ENCODE measurements at places on chromosomes 7 and 10.

GRCh38 chr7:151339651-151340382 lies 1.8 kb upstream of the NUB1 start:
- no peak for DNase-seq

GRCh38 chr10:95646160-95646559 lies 10.4 kb downstream of the ALDH18A1 start:
- DNase-seq: no peak

DNA sequence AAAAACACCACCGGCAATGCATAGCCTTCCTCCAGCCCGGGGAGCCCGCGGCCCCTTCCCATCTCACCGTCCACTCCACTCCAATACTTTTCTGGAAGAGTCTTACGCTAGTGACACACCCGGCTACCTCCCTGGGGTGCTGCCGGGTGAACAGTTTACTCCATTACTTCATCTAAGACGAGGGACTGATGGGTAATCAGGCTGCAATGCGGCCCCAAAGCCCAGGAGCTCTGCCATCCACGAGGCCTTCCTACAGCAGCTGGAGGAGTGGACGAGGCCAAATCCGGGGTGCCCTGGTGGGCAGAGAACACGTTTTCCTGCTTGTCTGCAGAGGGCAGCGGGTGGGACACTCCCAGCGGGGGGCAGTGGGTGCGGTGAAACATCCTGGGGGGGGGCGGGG lies 356.2 kb upstream of the SHH start:
- no peak for DNase-seq

- DNase-seq: peak; percentile 15
Measured at GRCh38 chr10:21724687-21725367, 190.8 kb downstream of the MLLT10 start.

DNA sequence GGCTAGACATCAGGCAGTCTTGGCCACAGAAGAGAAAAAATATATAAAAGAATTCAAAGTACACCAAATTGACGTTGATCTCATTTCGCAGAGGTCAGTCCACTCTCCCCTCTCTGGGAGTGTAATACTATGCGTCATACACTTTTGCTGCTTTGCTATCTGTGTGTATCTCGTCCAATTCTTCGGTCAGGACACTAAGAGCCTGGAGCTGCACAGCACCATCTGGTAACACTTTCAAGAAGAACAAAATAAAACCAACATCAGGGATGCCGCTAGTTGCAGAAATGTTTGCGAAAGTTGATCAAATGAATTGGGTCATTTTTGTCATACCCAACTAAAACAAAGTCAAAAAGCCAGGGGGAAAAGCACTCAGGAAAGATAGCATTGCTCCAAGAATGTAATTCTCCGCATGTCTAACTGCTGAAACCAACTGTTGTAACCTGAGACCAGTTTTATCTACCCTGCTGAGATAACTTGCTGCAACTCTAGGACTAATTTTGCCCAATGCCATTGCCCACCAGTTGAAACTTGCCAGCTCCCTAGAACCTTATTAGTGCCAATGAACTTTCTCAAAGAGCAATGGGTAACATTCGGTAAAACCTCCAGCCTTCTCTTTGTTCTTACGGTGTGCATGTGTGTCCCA lies 23.0 kb downstream of the TMEM176A start:
- DNase-seq: no peak

- no peak for DNase-seq
Measured at GRCh38 chr10:101484175-101484745, 103.8 kb downstream of the POLL start.

DNA sequence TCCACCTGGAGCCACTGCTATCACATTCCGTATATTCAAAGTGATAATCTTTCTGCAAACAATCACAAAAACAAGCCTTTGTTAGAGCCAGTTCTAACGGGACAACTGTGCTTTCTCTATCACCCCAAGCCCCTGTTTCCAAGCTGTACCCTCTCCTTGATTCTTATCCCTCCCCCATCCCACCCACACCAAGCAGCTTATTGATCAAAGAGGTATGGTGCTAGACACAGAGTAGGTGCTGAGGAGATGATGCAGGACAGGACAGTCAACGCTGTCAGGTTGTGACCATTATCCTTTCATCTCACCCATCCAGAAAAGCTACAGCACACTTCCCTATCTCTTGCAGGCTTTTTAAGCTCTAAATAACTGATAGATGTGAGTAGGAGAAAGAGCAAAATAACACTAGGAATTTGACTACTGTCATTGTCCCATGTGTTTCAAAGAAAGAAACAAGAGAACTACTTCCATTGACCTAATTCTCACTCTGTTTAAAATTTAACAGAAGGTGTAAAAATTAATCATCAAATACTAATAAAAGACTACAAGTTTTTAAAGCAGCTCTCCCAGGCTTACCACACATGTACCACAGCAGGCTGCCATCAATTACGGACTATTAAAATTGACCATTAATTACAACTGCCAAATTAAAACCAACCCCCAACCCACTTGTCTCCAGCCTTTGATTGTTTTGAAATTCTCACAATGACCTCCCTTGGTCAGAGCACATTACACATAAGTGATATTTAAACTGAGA lies 94.3 kb downstream of the ELAPOR2 start:
- DNase-seq: no peak

DNA sequence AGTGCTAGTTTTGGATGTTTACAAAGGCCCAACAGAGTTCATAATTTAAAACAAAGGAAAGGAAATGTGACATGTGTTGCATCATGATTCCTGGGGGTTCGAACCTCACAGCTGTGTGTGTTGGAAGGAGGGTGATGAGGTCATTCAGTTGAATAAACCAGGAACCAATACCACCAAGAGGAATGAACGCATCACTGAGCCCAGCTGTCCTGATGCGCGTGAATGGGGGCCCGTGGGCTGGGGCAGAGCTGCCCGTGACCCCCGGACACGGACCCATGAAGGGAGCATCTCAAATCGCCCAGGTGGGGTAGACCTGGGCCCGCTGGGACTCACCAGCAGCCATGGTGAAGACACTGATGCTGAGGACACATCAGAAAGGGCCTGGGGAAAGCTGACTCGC lies 33.0 kb downstream of the BRI3 start:
- no peak for DNase-seq

DNA sequence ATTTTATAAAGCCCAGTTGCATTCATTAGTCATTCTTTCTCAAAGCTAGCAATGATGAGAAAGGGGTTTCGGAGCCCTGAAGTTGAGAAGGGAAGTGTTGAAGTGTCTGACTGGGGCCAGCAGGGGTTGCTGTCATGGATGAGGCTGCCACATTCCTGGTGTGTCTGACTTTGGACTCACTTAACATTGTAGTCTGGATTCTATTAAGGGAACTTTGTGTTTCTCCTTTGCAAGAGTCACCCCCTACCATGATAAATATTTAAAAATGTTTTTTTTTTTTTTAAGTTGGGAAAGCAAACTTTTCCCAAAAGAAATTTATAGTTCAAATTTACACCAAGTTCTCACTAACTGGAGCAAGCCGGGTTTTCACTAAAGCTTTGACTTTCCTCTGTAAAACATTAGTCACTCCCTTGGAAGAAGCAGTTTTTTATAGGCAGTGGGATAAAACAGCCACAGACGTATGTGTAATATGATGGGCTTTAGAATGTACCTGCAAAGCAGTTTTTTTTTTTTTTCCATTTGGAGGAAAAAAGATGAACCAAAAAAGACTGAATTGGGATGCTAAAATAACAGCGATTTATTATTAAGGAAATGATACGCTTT lies 243.6 kb downstream of the TWIST1 start:
- no peak for DNase-seq

GRCh38 chr7:85806321-85806720 lies 619.5 kb upstream of the SEMA3D start:
- no peak for DNase-seq

DNA sequence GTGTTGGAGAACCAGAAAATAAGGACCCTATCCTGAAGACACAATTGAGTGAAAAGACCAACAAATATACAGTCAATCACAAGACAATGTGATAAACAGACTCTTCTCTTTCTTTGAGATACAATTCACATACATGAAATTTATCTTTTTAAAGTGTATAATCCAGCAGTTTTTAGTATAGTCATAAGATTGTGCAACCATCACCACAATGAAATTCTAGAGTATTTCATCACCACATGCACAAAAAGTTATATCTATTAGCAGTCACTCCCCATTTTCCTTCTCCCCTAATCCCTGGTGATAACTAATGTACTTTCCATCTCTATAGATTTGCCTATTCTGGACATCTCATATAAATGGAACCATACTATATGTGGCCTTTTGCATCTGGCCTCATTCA lies 8.2 kb upstream of the SORBS1 start:
- DNase-seq: no peak

DNA sequence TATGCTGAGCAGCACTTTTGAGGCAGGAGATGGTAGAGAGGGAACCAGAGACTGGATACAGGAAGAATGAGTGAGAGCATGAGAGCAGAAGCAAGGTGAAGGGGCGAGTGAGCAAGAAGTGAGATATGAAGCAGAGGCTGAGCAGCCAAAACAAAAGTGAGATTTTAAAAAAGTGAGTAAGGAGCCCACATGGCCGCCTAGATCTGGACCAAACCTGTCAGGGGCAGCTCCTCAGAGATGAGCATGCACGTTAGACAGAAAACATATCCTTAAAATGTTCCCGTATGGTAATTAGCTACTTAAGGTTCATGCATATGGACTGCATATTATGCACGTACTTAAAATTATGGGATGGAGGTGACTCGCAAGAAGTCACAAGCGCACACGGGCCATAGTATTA lies 22.5 kb downstream of the TMEM176A start:
- no peak for DNase-seq

DNA sequence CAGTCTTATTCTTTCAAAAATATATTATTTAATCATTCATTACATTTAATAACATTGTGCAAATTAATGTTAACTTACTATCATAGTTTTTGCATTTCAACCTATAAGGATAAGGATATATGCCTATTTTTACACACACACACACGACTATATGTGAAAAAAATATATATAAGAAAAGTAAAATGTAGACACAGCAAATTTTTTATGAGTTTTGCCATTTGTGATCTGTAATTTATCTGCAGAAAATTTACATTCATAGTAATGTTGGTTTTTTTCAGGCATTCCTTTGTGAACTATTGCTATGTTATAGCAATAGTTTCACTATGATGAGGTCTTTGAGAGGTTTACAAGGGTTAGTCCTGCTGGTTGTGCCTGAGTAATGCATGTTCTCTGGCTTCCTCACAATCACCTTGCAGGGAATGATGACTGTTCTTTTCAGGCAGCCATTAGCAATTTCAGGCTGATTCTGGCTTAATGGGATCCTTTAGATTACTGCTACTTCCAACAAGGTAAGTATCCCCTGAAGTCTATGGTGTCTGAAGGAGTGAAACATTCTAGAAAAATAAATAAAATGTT lies 183.7 kb upstream of the CDK1 start:
- DNase-seq: no peak

DNA sequence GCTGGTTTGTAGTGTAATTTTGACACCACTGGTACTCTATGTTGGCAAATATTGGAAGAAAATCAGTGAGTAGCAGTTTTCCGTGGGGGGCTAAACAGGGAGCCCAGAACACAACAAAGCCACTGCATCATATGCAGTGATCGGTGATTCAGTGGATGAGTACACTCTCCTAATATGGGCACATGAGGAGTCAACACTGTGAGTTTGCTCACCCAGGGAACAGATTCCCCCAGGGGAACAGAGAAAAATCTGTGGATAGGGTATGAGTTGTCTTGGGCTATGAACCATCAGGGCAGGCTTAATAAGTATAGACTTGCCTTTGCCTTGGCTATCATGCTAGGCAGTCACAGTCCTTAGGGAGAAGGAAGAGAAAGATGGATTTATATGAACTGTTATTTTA lies 227.7 kb upstream of the SEMA3E start:
- no peak for DNase-seq

DNA sequence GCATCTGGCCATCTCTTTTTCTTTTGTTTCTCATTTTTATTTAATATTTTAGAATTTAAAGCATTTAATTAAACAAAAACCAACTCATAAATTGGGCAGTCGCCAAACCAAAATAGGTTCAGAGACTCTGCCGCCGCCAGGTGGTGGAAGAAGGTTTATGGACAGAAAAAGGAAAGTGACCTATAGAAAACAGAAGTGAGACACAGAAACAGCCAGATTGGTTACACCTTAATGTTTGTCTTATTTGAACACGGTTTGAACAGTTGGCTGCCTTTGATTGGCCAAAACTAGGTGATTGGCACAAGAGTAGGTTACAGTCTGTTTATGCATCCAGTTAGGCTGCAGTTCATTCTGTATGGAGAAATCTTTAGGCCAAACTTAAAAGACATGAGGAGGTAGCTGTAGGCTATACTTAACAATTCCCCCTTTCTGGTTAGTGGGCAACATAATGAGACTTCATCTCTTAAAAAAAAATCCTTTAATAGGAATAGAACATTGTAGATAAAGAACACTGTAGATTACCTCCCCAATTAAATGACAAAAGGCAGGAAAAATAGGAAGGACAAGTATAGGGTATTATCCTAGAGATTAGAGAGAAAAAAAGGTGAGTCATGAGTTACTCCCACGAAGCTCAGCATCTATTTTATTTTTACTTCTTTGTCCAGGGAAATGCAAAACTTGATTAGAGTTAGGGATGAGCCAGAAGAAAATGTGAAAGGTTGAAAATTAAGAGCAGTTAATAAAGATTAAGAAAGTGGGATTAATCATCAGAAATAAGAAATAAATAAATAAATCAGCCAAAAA lies 23.9 kb upstream of the CYCS start:
- DNase-seq: no peak

- DNase-seq: no peak
Measured at GRCh38 chr7:104074529-104074928, 85.1 kb upstream of the RELN start.

- no peak for DNase-seq
Measured at GRCh38 chr10:4127518-4128315, 342.7 kb upstream of the KLF6 start.

DNA sequence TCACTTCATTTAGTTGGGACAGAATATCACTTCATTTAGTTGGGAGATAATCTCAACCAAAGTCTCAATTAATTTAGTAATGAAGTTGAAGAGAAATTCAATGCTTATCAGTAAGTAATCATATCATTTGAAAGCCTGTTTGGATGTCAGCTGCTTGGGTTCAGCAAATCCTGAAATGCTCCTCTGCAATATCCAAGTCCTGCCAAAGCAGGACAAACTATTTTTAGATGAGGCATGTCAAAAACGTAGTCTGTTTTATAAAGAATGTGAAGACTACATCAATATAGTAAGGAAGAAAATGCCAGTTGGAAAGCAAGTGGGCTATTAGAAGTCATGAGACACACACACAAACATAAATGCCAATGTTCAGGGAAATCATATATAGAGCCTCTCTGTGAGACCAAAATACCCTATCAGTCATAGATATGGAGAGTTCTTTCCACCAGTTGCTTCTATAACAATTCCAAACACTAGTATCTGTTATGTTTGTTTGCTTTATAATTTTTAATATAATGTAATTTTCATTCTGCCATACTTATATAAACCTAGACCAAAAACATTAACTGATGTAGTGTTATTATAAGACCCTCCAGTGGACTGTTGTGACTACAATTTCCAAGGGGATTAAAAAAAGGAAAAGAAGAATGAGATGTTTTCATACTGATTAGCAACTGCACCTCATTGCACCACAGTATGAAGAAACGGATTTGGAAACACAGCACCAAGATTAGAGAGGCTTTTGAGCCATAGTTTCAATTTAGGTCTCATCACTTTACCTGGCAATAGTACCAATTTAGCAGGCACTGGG lies 160.7 kb downstream of the LRRTM3 start:
- no peak for DNase-seq

Measured in T-helper 9 cell (primary cell).